Psoas muscle (tissue), 8 donors: ENCODE measurements at places on chromosomes 16 and 17. TPM values are rescaled to one million over a fixed set of nuclear protein-coding genes. Genes with fewer than 3 reads are reported as not detected.

DNA sequence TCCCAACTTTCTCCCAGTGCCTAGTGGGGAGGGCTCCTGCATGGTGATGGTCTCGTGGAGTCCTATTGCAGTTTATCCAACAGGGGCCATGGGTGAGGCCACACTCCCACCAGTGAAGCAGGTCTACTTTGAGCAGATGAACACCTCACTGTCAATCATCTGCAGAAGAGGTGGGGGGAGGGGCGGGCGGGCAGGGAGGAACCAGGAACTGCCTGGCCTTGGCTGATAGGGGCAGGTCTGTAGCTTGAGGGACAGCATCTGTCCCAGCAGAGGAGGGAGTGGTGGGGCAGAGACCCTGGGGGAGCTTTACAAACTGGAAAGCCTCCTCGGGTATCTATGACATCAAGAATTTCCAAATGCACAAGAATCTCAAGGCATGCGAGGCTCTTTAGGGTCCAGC is 58.7 kb upstream of the ZNF423 start:
- DNase-seq: no peak

GRCh38 chr17:5000237-5000639 is 2.5 kb downstream of the KIF1C start:
- DNase-seq: peak; percentile 95

DNA sequence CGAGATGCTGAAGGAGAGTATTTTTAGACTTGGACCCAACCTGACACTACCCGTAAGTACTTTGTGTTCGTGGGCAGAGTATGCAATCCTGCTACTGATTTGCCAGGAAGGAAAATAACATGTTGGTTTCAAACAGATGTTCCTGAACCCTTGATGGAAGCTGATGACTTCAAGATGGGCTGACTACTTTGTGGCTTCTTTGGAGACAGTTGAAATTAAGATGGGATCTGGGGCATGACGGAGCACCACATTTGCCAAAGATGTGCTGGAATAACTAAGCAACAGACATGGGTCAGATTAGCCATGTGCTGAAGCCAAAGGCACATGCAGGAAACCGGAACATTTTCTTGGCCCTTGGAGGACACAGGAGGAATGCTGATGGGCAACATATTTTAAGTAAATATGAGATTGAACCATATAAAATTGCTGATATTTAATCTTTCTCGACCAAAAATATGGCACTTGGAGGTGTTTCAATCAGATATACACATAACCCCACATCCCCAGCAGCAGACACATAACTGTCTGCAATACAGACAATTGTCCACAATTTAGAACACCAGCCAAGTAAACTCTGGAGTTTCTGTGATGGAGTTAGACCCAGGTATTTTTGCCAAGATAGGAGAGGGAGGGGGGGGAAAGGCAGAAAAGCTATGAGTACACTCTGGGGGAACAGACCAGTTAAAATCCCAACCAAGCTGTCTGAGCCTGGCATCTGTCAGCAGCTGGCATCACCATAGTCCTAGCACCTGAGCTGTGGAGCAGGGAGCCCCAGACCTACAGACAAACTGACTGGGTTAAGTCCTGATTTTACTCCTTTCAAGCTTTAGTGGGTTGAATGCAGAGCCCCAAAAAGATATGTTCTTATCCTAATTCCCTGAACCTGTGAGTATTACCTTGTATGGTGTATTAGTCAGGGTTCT is 329.4 kb upstream of the CDH5 start:
- peak; percentile 42 for DNase-seq

- DNase-seq: peak; percentile 72
Measured at GRCh38 chr17:43356999-43357398, 41.8 kb upstream of the ARL4D start.

DNA sequence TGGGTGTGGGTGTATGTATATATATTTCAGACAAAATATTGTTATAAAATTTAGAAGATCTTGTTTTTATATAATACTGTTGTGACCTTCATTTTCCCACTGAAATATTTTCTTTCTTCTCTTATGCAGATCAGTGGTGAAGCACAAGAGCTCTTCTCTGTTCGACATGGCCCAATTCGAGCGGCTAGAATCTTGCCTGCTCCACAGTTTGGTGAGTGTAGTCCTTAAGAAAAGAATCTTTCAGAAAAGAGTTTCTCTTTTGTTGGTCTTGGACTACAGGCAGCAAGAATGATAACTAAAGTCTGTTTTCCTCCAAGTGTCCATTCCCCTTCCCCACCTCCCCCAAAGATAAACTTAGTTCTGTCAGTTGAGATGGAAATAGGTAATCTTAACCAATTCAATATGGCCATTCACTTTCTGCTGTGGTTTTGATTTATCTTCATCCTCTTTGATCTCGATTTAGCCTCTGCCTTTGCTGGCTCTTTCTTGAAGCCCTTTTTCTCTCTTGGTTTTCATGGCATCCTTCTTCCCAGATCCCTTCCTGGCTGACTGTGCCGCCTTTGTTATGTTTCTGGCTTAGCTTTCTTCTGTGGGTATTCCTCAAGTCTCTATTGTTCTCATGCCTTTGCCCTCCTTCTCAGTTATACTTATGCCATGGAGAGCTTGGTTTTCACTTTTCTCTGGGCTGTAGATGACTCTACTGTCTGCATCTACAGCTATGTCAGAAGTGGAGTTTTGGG is 69.6 kb downstream of the BCAS3 start:
- DNase-seq: no peak

GRCh38 chr17:33019161-33019890 is 27.7 kb downstream of the SPACA3 start:
- DNase-seq: no peak

DNA sequence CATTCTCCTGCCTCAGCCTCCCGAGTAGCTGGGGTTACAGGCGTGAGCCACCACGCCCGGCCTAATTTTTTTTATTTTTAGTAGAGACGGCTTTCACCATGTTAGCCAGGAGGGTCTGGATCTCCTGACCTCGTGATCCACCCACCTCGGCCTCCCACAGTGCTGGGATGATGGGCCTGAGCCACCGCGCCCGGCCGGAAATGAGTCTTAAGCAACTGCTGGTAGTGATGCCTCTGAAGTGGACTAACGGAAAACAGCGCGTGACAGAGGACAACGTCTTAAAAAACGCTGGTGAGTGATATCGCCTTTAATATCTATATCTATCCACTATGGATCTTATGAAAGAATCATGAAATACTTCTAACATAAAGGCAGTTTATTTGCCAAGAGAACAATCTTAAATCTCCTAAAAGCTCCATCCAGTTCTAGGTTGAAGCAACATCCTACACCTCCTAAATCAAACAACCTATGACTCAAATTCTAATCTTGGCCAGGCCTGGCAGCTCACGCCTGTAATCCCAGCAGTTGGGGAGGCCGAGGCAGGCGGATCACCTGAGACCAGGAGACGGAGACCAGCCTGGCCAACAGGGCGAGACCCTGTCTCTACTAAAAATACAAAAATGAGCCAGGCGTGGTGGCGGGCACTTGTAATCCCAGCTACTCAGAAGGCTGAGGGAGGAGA is 69.8 kb downstream of the NXN start:
- no peak for DNase-seq

DNA sequence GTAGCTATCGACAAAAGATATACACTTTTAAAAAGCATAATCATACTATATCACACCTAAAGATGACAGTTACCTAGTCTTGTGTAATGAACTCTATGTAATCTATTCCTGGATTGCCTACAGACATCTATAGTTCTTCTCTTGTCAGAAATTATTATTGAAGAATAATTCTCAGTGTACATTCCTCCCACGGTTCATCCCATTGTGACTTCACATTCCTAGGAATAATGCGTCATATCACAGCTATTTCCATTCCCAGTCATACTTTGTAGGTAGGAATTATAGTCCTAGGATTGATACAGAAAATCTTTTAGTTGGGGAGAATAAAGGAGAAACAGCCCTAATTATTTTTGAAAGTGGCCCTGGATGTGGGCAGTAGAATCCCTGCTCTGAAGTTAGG is 44.0 kb upstream of the ABCC11 start:
- no peak for DNase-seq

DNA sequence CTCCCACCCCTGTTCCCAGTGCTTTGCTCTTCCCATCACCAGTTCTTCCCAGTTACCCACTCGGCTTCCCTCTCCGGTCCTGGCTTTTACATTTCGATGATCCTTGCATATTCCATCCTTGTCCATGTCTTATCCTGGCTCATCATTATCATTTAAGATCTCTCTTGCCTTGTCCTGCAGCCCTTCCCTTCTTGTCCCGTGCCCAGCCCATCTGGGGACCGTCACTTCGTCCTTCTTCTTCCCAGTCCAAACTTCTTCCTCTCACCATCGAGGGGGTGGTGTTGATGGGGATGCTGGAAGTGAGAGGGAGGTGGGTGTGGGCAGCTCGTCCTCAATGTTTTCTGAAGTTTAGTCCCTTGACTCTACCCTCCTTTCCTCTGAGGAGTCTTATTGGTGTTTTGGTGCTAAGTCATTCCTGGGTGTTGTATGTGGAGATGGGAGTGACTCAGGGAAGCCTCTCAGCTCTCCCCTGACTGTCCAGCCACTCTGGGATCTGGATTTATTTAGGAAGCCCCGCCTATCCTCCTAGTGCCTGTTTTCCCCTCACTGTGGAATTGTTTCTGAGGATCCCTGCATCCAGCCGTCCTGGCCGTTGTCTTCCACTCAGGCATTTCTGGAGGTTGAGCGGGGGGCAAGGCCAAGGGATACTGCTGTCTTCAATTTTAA is 975 bp downstream of the SNX29 start:
- DNase-seq: no peak

GRCh38 chr16:55911616-55912015 is 36.4 kb upstream of the CES5A start:
- no peak for DNase-seq

DNA sequence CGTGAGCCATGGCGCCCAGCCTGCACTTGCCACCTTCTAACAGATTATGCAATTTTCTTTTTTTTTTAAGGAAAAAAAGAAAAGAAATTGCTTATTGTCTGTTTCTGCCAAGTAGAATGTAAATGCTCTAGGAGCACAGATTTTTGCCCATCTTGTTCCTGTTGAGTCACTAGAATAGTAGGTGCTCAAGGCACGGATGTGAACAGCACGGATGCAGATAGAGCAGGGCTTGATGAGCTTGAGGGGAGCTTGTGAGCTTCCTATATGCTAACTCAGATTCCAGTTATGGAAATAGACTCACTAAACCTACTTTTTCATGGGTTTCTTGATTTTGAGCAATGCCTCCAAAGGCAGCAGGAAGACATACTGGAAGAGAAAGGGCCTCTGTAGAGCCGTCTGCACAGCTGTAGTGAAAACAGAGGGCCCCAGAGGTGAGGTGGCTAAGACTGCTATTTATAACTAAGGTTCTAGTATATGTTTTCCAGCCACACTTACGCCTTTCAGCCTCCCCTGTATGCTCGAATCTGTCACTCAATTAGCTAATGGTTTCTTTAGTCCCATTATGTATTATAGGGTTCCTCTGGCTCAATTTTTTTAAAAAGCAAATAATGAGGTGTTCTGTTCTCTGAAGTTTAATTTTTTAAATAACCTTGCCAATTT is 72.8 kb downstream of the WWP2 start:
- no peak for DNase-seq

DNA sequence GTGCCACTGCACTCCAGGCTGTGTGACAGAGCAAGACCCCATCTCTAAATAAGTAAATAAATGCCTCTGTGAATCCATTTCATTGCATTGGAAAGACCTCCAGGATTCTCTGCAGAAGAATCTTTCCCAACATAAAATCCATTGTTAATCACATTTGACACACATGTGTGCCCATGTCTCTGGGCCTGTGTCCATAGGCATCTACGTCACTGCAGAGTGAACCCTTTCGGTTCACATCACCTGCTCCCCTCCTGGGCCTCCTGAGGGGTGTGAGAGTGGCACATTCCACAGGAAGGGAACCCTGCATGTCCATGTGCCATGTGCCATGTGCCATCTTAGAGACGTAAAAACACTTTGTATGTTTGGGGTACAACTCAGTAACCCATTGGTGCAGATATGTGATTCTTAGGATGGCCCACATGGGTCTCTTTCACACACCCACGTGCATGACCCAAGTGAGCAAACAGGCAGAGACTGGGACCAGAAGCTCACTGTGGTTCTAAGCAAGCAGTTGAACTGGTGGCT is 427.5 kb downstream of the MAF start:
- no peak for DNase-seq

DNA sequence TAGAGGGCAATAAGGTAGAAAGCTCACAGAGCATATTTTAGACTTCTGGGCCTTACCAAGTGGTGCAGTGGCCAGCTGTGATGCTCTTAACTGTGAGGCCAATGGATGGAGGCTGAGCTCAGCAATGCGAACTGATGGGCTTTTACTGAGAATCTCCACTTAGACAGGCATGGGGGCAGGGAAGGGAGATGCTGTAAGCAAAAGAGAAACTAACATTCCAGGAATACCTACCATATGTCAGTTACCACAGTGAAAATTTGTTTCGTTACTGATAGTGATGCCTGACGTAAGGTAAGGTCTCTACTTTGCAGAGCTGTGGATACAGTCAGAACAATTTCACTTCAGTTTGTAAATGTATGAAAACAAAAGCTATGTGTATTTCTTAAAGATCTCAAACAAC is 250.6 kb upstream of the ZFHX3 start:
- no peak for DNase-seq

- DNase-seq: no peak
Measured at GRCh38 chr17:42639525-42640113, 19.5 kb upstream of the TUBG2 start.

DNA sequence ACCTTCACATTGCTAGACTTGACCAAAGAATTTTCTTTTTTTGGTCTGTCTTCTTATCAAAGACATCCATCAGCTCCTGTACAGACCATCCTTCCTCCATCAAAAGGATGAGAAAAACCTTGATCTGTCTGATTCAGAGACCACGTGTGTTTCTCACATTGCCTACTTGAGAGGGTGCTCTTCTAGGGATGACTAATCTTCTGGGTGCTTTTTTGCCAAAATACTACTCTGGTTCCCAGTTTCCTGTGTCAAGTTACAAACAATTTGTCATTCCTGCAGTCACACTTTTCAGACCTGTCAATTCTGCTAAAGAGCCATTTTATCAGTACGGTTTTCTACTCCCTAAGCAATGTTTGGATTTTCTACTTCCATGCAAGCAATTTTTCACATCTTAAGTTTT is 492.2 kb downstream of the CDH11 start:
- no peak for DNase-seq

DNA sequence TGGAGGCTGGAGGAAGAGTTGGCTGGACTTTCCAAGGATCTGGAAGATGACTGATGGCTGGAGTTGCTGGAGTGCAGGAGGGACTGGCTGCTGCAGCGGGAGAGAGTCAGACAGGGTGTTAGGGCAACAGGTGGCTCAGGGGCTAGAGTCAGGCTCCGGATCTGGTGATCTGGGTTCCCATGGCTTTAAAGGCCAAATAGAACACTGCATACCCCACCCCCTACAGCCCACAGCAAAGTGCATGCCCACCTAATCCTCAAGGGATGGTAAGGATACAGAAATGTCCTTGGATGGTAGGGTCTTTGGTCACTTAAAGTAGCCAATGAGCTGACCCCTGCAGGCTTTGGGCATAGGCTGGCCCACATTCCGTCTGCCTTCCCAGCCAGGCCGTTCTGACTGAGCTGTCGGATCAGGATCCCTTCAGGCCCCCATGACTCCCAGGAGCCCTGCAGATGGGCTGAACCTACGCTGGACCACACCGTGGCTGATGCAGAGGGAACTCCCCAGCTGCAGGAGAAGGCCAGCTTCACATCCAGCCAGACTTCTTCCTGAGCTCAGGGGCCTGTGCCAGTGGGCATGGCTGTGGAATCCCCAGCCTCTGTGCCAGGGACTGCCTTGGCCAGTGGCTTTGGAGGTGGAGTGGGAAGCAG is 13.9 kb downstream of the TNS4 start:
- no peak for DNase-seq

Gene STAT5A
- total RNA-seq: 23.1 TPM

Gene BTBD17
- total RNA-seq: not detected

Gene SLC2A4
- total RNA-seq: 257 TPM

Gene NPIPA8
- not detected for total RNA-seq

Gene TNFRSF12A
- 149 TPM for total RNA-seq

Gene TBC1D3H
- not detected for total RNA-seq

Gene PPM1E
- not detected for total RNA-seq

Gene YPEL3
- 47.7 TPM for total RNA-seq

Gene GPR139
- total RNA-seq: not detected
